ENCODE measurements at places on chromosomes 3 and 15. TPM values are rescaled to one million over a fixed set of nuclear protein-coding genes. Genes with fewer than 3 reads are reported as not detected.

The CSPG5 gene
- total RNA-seq = 0.59 TPM

The TMEM266 gene
- total RNA-seq = not detected

The ACAP2 gene
- total RNA-seq = 51.0 TPM

The GATM gene
- not detected for total RNA-seq

The EFHB gene
- total RNA-seq = 1.8 TPM

The FGF12 gene
- total RNA-seq = not detected

DNA sequence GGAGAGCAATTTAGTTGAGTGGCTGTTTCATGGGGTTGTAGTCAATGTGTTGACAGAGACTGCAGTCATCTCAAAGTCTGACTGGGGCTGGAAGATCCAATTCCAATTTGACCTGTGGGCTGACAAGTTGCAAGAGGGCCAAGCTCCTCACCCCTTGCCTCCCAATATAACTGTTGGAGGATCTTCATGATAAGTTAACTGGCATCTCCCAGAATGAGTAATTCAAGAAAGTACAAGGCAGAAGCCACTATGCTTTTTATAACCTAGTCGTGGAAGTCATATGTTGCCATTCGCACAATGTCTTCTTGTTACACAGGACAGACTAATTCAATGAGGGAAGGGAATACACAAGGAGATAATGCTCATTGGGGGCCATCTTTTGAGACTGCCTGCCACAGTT lies 29.1 kb downstream of the GPR15 start:
- DNase-seq = no peak
- no peak overlapping the region for H3K27ac ChIP-seq
- H3K36me3 ChIP-seq = no peaks in the 10 kb centered on the region

DNA sequence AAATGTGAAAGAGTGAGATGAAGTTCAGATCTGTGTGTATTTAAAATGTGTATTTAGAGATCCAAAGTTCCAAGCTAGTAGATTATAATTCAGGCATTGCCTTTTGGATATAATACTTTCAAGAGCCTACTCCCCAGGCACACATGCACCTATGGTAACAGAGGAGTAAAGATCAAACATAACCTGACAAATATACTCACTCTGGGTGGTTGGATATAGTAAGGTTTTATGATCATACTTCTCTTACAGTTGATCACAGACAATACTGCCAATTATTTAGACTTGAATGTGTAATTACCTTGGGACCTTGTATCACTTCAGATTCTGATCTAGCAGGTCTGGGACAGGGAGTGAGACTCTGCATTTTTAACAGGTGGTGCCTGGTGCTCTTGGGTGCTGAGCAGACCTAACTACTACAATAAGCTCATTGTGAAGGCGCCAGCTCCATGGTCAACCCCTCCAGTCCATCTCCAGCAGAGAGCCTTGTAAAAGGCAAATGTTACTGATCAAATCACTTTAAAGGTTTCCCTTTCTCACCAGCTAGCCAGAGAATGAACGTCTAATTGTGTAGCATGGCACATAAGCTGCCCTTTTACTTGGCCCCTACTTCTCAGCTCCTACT lies 55.5 kb downstream of the NBEAL2 start:
- DNase-seq = no peak
- H3K27me3 ChIP-seq = no peaks in the 10 kb centered on the region
- peaks cover 14% of the 10 kb centered on the region for H3K4me1 ChIP-seq
- no peak overlapping the region for H3K4me3 ChIP-seq

GRCh38 chr15:93291380-93291779 lies 202.4 kb upstream of the RGMA start:
- H3K27ac ChIP-seq = no peak overlapping the region
- no peaks in the 10 kb centered on the region for H3K27me3 ChIP-seq
- no peaks in the 10 kb centered on the region for H3K4me1 ChIP-seq
- no peak overlapping the region for H3K4me3 ChIP-seq

- peaks cover 8% of the 10 kb centered on the region for H3K4me1 ChIP-seq
- peaks cover 56% of the 10 kb centered on the region for H3K27me3 ChIP-seq
- peak; percentile 86 for DNase-seq
- H3K27ac ChIP-seq = no peak overlapping the region
These were observed 34.5 kb downstream of the PLA2G4D start for GRCh38 chr15:42059661-42060476.

DNA sequence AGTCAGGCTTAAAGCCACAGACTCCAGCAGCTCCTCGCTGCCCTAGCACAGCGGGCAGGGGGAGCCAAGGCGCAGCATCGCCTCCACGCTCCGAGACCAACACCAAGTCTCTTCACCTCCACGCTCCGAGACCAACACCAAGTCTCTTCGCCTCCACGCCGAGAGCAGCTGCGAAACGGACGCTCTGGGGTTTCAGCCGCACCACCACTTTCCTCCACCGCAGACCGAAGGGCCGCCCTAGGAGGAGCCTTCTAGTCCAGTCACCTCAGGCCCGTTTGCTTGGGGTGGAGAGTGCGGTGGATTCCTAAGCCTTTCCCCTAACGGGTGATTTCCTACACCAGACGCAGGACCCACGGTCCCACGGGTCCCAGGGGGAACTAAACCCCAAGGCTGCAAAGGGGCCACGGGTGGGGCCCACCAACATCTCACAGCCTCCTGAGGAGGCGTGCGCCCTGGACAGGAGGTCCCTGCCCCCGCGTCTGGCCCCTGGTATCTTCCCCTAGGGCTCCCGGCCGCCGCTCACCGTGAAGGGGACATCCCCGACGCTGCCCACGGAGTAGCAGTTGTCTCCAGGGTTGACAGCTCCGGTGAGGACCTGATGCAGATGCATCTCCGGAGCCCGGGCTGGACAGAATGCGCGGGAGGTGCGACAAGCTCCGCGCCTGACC lies 501 bp downstream of the DMXL2 start:
- H3K4me1 ChIP-seq = peaks cover 24% of the 10 kb centered on the region
- H3K27ac ChIP-seq = peak overlapping the region; percentile 84
- peak overlapping the region; percentile 90 for H3K4me3 ChIP-seq
- DNase-seq = peak; percentile 87
- peaks cover 8% of the 10 kb centered on the region for H3K27me3 ChIP-seq
- H3K36me3 ChIP-seq = no peaks in the 10 kb centered on the region

DNA sequence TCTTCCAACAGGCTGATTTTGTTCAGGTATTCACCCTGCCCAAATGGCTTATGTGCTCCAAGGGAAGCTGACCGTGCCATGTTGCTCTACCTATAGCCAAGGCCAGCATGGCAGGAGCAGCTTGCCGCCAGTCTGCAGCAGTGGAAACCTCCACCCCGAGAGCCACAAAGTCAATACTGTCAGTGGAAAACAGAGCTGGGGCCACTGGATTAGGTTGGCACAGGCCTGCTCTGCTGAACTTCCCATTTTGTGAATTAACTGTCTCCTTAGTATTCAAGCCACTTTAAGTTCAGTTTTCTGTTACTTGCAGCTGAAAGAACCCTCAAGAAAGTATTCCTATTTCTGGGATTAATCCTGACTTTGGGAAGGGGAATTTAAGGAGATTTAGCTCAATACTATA lies 63.8 kb upstream of the XCR1 start:
- no peak overlapping the region for H3K27ac ChIP-seq
- H3K4me3 ChIP-seq = no peak overlapping the region
- H3K36me3 ChIP-seq = no peaks in the 10 kb centered on the region
- peaks cover 20% of the 10 kb centered on the region for H3K27me3 ChIP-seq
- no peaks in the 10 kb centered on the region for H3K4me1 ChIP-seq

GRCh38 chr3:5079761-5080160 lies 42.3 kb upstream of the ARL8B start:
- peaks cover 11% of the 10 kb centered on the region for H3K27me3 ChIP-seq
- DNase-seq = no peak
- H3K36me3 ChIP-seq = no peaks in the 10 kb centered on the region
- H3K4me3 ChIP-seq = no peak overlapping the region
- no peak overlapping the region for H3K27ac ChIP-seq
- H3K4me1 ChIP-seq = no peaks in the 10 kb centered on the region

- no peak for DNase-seq
- H3K27me3 ChIP-seq = no peaks in the 10 kb centered on the region
- H3K4me1 ChIP-seq = peaks cover 8% of the 10 kb centered on the region
- H3K36me3 ChIP-seq = peaks cover 46% of the 10 kb centered on the region
- no peak overlapping the region for H3K4me3 ChIP-seq
These were observed 53.5 kb downstream of the CCR4 start for GRCh38 chr3:33004961-33005360.

- H3K27ac ChIP-seq = peak overlapping the region; percentile 86
- H3K4me3 ChIP-seq = no peak overlapping the region
- peaks cover 18% of the 10 kb centered on the region for H3K36me3 ChIP-seq
- peaks cover 28% of the 10 kb centered on the region for H3K4me1 ChIP-seq
These were observed 22.4 kb downstream of the CIAO2A start for GRCh38 chr15:64070965-64071851.

DNA sequence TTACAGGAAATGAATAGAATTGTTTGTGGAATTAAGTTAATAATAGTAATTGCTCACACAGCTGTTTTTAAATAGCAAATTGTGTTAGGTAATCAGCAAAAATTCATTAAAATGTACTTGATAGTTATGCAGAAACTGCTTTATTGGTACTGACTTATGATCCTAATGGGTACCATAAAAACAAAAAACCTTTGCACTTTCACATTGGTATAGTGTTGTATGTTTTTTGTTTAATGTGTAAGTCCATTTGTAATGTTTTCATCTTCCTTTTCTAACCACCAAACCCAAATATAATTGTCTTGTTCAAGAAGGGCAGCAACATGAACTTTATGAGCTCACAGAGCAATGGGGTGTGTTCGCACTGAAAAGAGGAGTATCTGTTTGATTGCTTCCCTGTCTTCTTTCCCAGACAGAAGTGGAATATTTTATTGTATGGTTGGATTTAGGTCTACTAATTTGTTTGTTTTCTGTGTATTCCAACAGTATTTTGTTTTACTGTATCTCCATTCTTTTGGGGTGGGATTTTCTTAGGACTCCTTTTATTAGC lies 135.8 kb downstream of the TCF12 start:
- H3K27ac ChIP-seq = no peak overlapping the region
- H3K36me3 ChIP-seq = peaks cover 1% of the 10 kb centered on the region
- H3K27me3 ChIP-seq = no peaks in the 10 kb centered on the region

- H3K4me1 ChIP-seq = no peaks in the 10 kb centered on the region
- no peak overlapping the region for H3K27ac ChIP-seq
- DNase-seq = no peak
- no peaks in the 10 kb centered on the region for H3K27me3 ChIP-seq
These were observed 82.0 kb downstream of the MRPL46 start for GRCh38 chr15:88385078-88385700.
